ENCODE measurements at places on chromosomes 1 and 21.

GRCh38 chr1:15459771-15460707, 3.5 kb downstream of the CELA2A start:
- DNase-seq, result no peak

DNA sequence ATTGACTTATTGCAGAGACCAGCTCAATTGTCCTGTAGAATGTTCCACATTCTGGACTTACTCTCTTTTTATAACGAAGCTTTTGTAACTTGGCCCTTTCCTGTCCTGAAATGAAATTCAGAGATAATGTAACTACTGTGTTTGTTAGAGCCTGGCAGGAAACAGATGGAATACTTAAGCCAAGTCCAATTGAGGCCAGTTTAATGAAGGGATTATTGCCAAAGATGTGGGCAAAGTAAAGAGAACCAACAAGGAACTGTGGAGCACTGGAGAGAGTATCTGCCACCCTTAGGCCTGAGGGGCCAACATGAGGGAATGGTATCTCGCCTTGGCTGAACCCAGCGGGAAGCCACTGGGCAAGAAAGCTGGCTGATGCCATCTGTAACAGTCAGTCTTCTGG, 32.9 kb downstream of the MFSD2A start:
- DNase-seq, result no peak

- no peak for DNase-seq
Observed at GRCh38 chr1:234272656-234273312, 100.5 kb upstream of the COA6 start.

- DNase-seq, result no peak
Observed at GRCh38 chr21:45281411-45282282, 6.0 kb downstream of the POFUT2 start.

GRCh38 chr1:39220891-39221870, 16.7 kb downstream of the MACF1 start:
- DNase-seq, result no peak

DNA sequence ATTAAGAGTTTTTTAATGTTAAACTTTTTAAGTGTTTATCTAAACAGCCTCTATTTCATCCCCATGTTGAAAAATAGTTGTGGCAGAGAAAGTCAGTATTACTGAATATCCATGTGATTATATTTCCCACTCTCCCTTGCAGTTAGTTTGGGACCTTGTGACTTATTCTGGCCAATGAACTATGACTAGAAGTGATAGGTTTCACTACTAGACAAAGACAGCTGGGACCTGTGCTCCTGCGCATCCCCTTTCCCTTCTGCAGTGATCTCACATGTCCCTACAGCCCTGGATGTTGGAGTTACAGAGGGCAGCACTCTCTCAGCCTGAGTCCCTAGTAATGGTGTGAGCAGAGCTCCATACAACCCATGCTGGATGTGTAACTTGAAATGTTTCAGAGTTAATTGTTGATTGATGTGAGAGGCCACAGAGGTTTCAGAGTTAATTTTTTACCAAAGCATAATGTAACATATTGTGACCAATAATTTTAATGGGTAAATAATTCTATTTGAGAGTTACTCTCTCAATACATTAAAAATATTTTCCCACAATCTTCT, 18.7 kb upstream of the SAMD13 start:
- no peak for DNase-seq

DNA sequence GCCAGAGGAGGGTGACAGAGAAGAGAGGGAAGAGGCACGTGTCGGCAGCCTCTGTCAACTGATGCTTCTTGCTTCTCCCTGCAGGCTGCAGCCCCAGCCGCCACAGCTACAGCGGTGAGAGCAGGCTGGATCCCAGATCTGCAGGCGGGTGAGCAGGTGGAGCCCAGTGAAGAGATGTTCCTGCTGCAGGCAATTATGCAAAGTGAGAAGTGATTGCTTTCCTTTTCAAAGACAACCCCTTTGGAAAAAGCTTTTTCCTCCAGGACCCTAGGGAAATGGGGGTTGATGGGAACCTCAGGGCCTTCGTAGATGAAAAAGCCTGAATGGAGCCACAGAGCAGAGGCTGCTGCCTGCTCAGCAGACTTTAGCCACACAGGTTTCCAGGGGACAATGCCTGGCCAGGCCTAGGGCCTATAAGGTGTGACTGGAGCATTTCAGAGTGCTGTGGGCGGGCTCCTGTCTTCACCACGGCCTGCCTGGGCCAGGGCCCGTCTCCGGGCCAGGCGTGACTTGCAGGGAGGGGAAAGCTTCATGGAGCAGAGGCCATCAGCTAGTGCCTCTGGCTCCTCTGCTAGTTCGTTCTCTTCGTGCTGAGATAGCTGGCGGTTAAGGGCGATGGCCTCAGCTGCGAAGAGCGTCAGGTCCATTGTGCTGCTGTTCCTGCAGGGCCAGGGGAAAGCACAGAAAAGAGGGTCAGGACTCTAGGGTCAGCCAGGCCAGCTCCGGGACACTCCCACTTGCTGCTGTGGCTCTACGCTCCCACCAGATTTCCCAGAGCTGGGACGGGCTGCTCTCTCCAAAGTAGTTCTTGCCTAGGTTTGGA, 6.9 kb upstream of the KNCN start:
- no peak for DNase-seq

DNA sequence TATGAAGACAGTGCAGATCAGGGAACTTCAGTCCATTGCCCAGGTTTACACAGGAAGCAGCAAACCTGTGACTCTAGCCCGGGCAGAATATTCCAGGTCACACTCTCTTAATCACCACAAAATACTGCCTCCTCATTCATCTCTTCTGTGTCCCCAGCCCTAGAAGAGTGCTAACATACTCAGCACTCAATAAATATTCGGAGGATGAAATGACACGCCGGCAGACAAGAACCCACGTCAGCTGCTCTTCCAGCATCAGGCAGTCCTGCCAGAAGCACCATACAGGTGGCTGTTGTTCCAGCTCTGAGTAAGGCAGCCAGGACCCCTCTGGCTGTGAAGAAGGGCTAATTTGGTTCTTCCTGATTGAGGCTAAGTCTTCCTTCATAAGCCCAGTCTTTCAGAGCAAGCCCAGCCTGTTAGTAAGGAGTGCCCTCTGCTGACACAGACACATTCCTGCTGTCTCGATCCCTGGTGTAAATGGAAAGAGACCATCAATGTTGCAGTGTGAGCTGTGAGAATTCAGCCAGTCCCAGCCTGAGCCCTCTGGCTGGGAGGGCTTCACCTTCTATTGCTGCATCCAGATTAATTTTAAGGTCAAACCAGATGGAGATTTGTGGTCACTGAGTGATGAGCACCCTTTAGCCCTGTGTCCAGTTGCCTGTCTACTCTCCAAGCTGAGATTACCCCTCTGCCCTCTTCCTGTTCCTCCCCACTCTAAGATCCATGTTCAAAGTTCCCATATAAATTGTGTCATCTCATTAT, 45.0 kb upstream of the KIRREL1 start:
- DNase-seq, result peak; percentile 50

- DNase-seq, result peak; percentile 62
Observed at GRCh38 chr1:53956308-53957168, 10.4 kb downstream of the LRRC42 start.

DNA sequence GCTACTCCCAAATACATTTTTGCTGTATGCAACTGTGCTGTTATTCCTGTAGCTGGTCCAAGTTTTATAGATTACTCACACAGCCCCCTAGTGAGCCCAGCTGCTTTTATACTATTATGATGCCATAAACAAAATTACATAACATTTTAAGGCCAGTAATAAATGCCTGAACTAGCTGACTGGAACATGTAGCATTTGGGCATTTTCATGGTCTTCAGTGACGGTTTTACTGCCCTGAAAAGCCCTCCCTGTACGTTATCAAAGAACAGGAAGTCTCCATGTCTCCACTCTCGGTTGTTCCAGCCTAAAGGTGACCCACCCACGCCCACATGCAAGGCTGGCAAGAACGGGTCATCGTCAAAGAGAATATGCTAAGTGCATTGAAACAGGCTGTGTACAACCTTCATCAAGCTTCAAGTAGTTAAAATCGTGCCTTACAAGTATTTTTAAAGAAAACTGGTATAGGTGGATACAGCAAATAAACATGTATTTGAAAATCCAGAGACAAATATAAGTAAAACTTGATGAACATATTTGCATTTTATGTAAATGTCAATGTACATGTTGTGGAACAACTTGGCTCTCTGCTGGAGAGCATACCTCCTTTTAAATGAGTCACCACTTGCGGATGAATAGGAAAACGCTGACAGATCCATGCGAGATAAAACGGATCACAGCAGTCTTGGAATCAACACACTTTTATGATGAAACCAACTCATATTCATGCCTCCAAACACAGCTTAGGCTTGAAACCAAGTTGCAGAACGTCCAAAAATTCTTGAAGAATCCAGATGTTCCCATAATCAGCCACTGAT, 520.5 kb downstream of the SMYD3 start:
- no peak for DNase-seq

DNA sequence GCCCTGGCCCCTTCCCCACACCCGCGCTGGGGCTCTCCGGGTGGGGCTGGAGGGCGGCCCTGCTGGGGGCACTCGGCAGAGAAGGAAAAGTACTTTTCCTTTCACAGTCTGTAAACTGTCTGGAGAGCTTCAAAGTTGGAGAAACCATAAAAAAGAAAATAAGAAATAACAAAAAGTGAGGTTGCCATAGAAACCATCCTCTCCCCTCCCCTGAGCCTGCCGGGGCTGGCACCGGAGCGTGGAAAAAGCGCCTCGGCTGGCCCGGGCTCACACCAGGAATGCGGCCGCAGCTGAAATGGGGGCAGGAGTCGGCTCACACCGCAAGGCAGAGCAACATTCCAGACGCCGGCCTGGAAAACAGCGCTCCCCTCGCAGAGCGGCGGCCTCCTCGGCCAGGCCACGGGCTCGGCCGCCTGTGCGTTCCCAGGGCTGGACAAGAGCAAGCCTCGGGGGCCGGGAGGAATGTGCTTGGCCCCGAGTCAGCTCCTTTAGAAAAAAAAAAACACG, 69.2 kb downstream of the MORN1 start:
- no peak for DNase-seq

GRCh38 chr21:44414291-44415072, 40.8 kb upstream of the LRRC3 start:
- DNase-seq, result no peak

DNA sequence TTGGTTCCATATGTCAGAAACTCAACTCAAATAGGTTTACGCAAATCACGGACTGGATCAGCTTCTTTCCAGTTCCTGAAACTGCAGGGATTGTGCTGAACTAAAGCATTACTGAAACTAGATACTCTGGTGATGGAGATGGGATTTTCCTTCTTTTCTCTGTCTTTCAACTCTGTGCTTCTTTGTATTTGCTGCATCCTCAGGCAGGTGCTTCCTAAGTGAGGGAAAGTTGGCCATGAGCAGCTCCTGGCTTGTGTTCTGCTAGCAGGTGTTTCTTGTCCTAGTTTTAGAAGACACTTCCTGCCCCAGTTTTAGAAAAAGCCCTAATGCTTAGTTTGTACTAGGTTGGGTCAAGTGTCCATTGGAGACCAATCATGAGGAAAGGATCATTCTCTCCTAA, 86.7 kb upstream of the USP24 start:
- DNase-seq, result no peak

DNA sequence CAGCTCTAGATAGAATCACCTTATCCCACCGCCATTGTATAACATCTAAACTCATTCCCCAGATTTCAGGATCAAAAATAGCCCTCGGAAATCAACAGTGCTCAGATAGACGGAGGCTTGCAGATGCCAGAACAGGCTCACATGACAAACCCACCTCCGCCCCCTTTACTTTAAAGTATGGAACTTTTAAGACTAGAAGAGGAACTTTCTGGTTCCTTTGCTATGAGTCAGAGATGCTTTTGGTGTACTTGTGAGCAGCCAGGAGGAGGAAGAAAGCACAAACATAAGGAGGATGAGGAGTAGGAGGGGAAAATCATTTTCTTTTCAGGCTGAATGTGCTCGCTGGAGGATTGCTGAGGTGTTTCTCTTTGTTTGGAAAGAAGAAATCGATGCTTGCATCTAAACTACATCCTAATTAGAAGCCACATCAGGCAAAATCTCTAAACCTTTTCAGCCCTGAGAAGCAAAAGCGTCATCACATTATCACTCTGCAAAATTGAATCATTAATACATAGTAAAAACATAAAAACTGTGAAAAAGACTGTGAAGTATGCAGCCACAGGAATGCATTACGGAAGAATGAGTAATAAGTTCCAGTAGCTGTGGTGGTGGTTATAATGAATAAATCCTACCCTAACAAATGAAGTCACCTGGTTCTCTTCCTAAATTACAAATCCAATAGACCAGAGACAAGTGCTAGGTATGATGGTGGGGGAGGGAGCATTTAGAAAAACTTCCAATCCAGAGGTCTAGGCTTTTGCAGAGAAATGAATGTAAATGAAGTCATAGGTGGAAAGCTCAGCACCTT, 251.3 kb downstream of the KCNH1 start:
- no peak for DNase-seq

DNA sequence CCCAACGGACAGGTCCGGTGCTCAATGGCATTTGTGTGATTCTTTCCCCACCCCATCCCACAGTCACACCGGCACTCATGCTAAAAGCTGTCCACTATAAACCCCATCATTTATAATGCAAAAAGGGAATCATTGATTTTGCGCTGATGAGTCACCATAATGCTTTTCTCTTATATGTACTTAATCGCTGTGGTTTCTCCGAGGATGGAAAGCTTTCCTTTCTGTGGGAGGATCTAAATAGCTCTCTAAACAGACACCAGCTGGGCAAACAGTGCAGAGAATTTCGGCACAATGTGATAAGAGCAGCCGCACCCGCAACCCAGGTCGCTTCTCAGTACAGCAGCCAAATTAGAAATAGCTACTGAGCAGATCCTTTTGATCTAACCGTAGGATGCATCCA, 85.6 kb downstream of the SETD4 start:
- DNase-seq, result no peak

DNA sequence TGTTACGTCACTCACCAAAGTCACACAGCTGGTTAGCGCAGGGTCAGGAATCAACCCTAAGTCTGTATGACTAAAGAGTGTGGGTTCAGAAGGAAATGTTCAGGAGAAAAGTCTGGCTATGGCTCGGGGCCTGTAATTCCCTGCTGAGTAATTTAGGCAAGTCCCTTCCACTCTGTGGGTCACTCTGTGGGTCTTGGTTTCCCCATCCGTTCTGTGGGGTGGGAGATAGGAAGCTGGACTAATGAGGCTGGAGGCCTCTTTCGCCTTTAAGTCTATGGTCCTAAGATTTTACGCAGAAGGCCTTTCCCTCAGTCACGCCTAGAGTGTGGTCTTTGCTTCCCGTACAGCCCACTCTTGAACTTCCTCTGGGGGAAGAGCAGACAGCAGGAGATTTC, 14.3 kb upstream of the MED18 start:
- DNase-seq, result no peak

DNA sequence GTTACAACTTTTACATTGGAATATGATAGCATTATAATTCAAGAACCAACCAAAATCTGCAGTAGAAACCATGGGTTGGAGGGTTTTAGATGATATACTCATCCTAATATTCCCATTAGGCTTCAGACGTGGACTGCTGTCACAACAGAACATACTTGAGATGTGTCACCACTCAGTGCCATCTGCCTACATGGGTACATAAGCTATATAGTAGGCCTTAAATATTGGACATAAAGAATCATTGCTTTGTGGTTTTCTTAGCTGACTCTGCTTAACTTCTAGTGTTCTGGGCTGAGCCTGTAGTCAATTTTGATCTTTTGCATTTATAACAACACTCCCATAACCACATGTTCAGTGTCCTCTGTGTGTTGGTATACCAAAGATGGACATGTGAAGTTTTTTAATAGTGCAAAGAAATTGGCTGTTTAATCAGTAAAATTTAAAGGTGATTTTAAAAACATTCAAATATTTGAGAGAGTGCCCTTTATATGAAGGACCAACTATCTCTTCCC, 14.2 kb downstream of the RAP1A start:
- DNase-seq, result no peak
